ENCODE measurements at places on chromosomes 11 and 22. TPM values are rescaled to one million over a fixed set of nuclear protein-coding genes. Genes with fewer than 3 reads are reported as not detected.

The HORMAD2 gene
- total RNA-seq = not detected

The BCO2 gene
- total RNA-seq = 0.10 TPM

The UCP3 gene
- total RNA-seq = 0.53 TPM

The GPR83 gene
- 0.04 TPM for total RNA-seq

The CASP1 gene
- total RNA-seq = 0.40 TPM

The MAJIN gene
- not detected for total RNA-seq

The TCN2 gene
- total RNA-seq = 0.53 TPM

The TNNT3 gene
- 2.3 TPM for total RNA-seq

The ALDH3B2 gene
- not detected for total RNA-seq

The ANKRD49 gene
- total RNA-seq = 14.9 TPM

The CCDC87 gene
- 0.43 TPM for total RNA-seq

The PHETA2 gene
- 0.05 TPM for total RNA-seq

The CDC42BPG gene
- total RNA-seq = 0.03 TPM

The RAG2 gene
- total RNA-seq = 0.10 TPM

The FOLR1 gene
- 0.56 TPM for total RNA-seq

The CALCB gene
- not detected for total RNA-seq

The LRRC74B gene
- not detected for total RNA-seq

The OR2AG1 gene
- not detected for total RNA-seq

The ASCC2 gene
- 19.5 TPM for total RNA-seq

The ACTN3 gene
- total RNA-seq = not detected

The LDHAL6A gene
- total RNA-seq = not detected

The MMP8 gene
- total RNA-seq = not detected

The PATE2 gene
- total RNA-seq = not detected

The TCN1 gene
- total RNA-seq = not detected

The RASD2 gene
- total RNA-seq = not detected

The SCGB1D2 gene
- not detected for total RNA-seq

The RBM4 gene
- 154 TPM for total RNA-seq

The OR51F1 gene
- not detected for total RNA-seq

Measured in SJCRH30 (cell line).